T follicular helper cell (primary cell): ENCODE measurements at places on chromosomes 12 and 14.

DNA sequence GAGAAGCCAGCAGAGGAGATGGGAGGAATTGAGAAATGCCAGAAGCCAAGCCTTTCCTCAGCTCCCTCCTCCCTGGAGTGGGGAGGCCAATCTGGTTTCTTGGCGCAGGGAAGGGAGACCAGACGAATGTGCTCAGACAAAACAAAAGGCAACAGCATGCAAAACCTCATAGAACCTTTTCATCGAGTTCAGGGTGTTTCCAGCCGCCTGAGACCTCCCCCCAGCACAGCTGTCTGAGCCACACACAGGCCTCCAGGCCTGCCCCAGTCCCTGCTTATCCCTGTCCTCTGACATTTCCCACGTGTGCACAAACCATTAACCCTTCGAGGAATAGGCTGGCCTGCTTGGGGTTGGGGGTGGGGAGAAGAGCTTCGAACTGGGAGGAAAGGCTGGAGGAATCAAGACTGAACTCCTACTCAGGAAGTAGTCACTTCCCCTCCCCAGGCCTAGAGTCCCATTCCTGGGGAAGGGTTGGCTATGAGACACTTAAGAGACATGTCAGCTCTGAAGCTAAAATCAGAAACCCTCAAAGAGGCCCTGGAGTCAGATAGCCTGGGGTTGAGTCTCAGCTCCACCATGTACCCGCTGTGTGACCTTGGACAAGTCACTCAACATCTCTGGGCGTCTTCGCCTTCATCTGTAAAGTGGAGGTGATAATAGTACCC is 10.7 kb downstream of the TBX3 start:
- no peak for DNase-seq

DNA sequence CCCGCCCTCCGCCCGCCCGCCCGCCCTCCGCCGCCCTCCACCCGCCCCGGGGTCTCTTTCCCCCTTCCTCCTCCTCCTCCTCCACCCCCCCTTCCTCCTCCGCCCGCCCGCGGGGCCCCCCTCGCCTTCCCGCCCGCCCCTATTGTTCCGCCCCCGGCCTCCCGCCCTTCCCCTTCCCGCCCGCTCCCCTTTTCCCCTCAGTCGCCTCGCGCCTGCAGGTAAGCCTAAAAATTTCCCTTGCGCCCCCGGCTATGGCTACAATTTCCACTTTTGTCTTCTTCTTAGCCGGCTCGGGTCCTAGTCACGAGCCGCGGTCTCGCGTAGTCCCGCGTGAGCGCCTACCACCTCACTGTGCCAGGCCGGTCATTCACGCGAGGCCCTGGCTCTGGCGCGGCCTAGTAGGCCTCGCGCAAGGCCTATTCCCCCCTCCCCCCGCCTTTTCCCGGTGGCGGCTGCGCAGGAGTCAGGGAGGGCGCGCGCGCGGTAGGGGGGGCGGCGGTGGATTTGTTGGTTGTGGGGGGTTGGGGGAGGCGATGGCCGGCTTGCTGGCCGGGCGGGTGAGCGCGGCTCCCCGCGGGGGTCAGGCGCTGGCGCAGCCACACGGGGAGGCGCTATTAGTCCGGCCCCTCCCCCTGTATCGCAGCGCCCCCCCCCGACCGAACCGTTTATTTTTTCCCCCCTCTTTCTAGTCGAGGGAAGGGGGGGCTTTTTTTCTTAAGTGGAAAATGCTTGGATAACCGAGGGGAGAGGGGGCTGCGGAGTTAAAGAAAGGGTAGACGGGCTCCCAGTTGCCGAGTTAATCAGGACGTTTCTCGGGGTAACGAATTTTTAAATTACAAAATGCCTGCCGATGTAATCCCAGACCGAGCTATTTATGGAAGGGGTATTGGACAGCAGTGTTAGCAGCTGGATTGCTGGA is 516 bp downstream of the PCBP2 start:
- peak; percentile 72 for DNase-seq

DNA sequence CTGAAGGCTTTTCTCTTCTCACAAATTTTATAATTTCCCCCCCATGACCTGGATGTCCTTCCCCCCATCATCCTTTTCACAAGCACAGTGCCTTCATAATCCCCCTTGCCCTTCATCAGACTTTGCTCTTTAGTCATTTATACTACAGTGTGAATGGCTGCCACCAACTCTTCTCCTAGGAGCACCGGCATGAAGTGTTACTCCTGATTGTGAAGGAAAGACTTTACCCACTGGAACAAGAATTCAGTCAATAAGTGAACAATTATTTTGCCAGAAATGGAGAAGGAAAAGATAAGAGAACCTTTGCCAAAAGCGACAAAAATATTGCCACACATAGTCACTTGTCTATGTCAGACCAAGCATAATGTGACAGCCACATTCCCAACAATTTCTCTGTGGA is 5.0 kb downstream of the SERPINA9 start:
- no peak for DNase-seq

DNA sequence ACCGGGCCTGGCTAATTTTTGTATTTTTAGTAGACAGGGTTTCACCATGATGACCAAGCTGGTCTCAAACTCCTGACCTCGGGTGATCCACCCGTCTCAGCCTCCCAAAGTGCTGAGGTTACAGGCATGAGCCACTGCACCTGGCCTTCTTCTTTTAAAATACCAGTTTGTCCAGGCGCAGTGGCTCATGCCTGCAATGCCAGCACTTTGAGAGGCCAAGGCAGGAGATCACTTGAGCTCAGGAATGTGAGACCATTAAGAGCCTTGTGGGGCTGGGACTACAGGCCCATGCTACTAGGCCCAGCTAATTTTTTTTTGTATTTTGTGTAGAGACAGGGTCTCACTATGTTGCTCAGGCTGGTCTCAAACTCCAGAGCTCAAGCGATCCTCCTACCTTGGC is 8.1 kb upstream of the PEBP1 start:
- no peak for DNase-seq

- DNase-seq = no peak
Observed at GRCh38 chr14:24422694-24423601, 6.5 kb downstream of the CBLN3 start.

- no peak for DNase-seq
Observed at GRCh38 chr12:66398931-66399910, 96.9 kb downstream of the HELB start.

DNA sequence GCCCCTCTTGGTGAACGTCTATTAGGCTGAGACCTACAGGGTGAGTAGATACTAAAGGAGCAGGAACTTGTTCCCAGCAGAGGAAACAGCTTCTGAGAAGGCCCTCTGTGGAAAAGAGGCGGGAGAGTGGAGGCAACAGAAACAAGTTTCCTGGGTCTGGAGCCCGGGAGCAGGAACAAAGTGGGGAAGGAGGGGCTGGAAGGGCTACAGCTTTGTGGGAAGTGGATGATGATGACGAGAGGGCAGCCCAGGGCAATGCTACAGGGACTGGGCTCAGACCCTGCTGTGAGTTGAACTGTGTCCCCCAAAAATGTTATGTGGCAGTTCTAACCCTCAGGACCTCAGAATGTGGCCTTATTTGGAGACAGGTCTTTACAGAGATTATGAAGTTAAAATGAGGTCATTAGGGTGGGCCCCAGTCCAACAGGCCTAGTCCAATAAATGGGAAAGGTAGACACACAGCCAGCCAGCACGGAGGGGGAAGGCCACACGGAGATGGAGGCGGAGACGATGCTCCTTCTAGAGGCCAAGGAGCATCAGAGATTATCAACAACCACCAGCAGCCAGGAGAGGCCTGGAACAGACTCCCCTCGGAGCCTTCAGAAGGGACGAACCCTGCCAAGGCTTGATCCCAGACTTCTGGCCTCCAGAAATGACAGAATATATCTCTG is 14.3 kb downstream of the CAMKK2 start:
- no peak for DNase-seq

- no peak for DNase-seq
Observed at GRCh38 chr12:102917026-102917787, at the start of gene PAH. Gene PAH, minus strand, starts transcription at chr12:102917244. Its CDS starts 114 bp downstream, at chr12:102917130.

- no peak for DNase-seq
Observed at GRCh38 chr14:34792598-34792997, 78.2 kb upstream of the CFL2 start.

- DNase-seq = no peak
Observed at GRCh38 chr12:870378-870777, 79.1 kb downstream of the RAD52 start.

DNA sequence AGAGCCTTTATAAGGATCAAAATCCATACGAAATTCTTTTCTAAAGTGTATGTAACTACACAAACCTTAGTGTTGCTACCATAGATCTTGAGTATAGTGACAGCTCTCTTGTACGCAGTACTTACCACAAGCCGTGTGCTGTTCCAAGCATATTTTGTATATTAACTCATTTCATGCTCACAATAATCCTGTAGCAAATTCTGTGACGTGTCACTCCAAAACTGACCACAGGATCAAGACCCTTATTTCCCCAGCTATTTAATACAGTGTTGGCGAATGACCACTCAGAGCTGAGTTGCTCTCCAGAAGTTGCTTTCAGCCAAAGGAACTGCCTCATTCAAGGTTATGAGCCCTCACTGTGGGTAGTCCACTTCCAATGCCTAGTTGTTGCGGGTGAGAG is 169.8 kb downstream of the BTG1 start:
- no peak for DNase-seq

DNA sequence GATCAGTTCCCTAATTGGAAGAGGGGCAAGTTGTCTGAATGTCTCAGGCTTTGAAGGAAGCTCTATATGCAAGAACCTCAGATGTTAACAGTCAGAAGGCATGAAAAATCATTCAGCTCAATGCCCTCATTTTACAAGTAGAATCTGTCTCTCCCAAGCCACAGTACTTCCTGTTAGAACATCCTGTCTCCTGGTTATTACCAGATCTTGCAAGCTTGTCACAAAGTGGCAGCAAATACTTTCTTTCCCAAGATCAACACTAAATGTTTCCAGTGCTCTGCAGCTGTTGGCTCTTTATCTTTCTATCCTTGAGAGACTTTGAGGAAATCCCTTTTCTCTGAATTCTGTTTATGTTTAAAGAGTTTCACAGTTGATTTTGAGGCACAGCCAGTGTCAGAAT is 235.5 kb downstream of the AKAP6 start:
- no peak for DNase-seq

DNA sequence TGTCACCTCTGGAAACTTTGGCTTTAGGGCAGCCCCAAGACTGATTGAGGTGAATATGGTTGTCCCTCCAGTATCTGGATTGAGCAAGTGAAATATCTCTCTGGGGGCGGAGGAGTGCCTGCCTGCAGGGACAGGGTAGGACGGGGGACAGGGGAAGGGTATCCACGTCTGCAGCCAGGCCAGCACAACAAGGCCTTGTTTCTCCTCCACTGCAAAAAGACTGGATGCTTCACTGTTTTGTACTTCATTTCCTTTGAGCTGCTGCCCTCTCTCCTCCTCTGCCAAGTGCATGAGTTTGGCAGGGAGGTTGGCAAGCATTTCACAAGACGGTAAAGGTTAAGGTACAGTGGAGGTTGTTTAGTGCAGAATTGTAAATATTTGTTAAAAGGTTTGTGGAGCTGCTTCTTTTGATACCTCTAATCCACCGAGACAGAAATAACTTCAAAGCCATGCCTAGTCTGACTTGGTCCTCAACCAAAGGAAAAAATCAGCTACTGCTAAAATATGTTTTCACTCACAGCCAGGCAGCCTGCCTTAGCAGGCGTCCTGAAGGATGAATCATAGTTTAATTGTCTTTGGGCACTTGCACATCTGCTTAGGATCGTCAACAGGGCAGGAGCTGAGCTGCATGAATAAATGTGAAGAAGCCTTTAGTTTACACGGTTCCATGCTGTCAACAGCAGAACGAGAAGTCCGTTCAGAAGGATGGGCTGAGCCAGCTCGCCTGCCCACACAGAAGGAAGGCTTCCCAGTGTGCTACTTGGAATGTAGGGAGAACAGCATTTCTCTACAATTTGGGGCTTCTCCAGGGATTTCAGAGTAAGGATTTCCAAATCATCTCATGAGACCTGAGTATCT is 269.7 kb downstream of the TTC6 start:
- no peak for DNase-seq

- DNase-seq = no peak
Observed at GRCh38 chr14:102873546-102874061, 48.9 kb upstream of the AMN start.

- no peak for DNase-seq
Observed at GRCh38 chr14:22807432-22808087, 7.7 kb downstream of the SLC7A7 start.

DNA sequence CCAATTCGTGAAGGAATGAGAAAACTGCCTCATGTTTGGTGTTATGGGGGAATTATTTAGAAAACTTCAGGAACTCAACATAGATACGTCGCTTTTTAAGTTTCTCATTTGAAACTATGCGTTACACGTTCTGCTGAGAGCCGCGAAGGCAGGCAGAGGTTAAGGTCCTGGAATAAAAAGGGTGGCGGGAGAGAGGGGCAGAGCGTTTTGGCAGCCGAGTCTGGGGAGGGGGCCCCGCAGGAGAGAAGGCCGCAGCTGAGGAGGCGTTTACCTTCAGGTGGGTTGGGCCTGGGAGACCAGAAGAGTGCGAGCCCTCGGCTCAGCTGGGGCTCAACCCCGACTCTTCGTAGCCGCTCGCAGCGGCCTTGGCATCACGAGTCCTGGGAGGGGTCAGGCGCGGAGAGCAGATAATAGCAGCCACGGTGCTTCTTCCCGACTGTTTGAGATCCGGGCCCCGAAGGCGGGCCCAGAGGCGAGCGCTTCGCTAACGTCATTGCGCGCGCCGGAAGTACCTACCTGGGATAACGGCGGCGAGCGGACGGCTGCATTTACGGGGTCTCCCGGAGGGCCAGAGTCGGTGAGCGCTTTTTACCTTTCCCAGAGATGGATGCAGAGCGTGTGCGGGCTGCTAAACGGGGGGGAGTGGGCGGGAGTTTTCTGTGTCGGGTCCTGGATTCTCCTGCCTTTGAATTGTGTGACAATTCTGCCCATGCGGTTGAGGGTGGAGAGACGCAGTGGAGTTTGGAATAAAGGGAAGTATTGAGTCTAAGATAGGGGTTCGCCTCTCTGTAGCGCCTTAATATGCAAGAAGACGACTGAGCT is at the start of the genes PPHLN1 and ZCRB1:
Gene PPHLN1 (plus strand): TSS at position 515 of the 822 bp plus-strand sequence. CDS start 9,736 bp downstream, outside the sequence.
Gene ZCRB1 (minus strand): TSS at position 442 of the 822 bp plus-strand sequence. CDS start 1,992 bp downstream, outside the sequence.
- DNase-seq = peak; percentile 70

DNA sequence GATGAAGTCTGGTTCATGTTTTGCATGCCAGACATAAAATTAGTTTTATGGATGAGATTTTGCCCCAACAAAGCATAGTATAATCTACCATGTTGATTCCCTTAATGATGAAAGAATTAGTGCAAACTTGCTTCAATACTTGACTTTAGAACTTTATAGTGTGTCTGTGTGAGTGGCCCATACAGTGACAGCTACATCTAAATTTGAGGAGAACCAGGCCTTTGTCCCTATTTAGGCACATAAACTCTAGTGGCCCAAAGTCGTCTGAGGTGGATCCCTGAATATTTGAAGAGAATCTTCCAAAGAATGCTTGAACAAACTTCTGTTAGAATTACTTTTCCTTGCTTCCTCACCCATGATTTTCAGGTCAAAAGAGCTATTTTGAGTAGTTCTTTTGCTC is 70.4 kb downstream of the POLR3B start:
- no peak for DNase-seq

GRCh38 chr12:26037615-26038220 is 79.2 kb downstream of the RASSF8 start:
- DNase-seq = no peak

DNA sequence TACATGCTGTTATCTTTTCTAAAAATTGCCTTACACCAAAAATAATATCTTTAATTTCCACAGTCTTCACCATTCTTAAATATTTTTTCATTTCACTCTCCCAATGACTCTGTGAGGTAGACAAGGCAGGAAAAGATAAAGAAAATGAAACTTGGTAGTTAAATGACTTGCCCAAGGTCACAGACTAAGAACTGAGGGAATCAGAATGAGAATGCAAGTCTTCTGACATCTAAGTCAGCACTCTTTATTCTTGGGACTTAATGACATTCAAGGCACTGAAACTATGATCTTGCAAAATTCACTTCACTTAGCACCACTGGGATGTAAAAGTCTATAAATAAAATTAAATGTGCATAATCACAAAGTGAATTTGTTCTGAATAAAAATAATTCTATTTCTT is 104.5 kb downstream of the SLC2A13 start:
- DNase-seq = no peak
